Activated CD4-positive, alpha-beta T cell treated with anti-CD3 and anti-CD28 coated beads, Interleukin-2, amount 50 U/mL, for 4 hours (primary cell): ENCODE measurements at places on chromosomes 1 and 21.

DNA sequence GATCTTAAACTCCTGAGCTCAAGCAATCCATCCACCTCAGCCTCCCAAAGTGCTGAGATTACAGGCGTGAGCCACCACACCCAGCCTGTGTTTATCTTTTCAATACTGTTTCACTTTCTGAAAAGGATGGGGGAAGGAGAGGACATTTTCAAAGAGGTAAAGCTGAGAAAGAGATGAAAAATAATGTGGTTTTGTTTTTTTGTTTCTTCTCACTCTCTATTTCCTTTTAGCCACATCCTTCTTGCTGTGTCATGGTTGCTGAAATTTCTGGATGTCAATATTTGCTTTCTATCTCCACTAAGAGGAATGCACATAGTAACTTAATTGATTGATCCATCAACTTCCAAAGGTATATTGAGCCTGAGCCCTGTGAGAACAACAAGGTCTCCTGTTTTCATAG lies 6.4 kb upstream of the C1orf21 start:
- DNase-seq = no peak

DNA sequence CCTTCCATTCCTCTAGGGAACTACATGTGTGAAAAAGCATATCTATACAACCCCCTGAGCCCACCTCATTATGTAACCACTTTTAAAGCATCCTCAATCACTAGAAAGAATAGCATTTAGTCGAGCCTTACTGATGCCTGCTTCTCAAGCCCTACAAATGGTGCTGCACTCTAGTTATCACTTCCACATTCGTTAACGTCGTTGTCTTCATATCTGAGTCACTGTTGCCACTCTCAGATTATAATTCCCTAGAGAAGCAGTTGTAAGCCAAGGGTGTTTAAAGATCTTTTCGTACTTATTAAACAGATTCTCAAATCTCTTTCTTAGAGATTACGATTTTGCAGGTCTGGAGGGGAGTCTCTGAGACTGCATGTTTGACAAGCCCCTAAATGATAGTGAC lies 16.5 kb downstream of the ATP1B1 start:
- DNase-seq = no peak

DNA sequence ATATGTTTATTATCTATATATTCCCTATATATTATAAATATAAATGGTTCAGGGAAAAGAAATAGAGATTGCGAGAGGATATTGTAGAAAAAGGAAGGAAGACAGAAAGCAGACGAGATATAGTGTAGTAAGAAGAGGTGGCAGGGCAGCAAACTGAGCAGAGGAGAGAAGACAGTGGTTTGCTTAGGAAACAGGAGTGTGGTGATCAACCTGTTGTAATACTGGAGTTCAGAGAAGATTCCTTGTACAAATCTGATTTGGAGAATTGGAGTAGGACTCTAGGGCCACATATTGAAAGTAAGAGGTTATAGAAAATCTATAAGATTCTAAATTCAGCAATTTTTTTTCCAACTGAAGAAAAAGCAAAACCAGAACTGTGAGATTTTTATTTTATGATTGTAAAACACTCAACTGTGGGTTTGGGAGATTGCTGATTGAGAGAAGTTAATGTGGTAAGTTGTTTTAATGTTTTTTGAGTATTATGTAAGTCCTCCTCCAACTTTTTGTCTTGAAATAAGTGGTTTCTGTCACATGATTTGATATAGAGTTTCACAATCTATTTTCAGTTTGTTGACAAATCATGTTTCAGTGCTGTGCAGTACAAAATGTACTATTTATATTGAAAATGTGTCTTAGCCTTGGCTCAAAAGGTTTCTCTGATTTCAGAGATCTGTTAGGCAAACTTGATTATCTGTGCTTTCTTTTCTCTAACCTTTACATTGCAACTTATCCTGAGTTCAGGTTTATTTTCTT lies 9.6 kb upstream of the AMY2B start:
- no peak for DNase-seq

GRCh38 chr1:117967881-117968280 lies 38.3 kb downstream of the WDR3 start:
- DNase-seq = no peak

GRCh38 chr1:180213401-180214170 lies 16.5 kb upstream of the LHX4 start:
- no peak for DNase-seq

- no peak for DNase-seq
Observed at GRCh38 chr21:32868631-32869454, 97.3 kb upstream of the PAXBP1 start.

GRCh38 chr1:112806090-112806642 lies 91.0 kb upstream of the PPM1J start:
- no peak for DNase-seq

DNA sequence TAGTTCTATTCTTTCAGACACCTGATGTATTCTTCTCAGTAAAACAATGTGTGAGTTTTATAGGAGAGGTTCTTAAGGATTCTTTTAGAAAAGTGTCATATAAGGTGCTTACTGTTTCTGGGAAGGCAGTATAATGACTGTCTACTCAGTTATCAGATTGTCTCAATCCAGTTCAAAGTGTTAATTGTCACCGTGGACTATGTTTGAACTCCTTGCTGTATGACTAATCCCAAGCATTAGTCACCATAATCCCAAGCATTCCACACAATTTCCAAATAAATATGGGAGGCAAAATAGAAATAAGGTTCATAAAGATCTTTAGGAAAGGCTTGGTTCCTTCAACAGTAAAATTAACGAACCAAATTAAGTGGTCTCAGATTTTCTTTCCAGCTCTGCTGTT lies 342.1 kb upstream of the NR5A2 start:
- DNase-seq = no peak

- DNase-seq = no peak
Observed at GRCh38 chr1:15120251-15120945, 33.1 kb upstream of the TMEM51 start.

DNA sequence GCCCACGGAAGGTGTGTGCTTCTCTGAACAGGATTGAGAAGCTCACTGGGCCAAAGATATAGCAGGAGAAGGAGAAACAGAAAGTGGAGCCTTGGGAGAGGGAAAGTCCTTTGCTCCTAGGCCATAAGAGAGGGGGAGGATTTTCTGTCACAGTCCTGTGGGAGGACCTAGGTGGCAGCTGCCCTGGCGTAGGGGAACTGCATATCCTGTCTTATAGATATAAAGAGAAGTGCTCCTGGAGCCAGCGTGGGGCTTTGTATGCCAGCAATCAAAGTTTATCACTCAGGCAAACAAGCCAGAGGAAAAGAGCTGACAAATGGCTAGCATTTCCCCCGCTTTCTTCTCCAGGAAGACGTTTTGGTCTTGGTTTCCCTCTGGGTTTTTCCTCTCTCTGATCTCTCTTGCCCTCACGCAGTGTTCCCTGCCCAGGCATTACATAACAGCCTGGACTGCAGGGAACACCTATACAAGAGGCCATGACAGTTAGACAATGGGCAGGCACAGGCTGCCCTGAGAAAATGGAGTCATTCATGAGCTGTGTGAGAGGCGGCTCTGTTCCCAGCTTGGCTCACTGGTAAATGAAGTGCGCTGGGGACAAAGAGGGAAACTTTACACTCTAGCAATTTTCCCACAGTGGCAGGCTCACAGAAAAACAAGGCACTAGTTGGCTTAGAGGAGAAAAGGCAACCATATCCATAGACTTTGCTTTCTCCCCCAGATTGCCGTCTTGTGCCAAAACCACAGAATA lies 52.5 kb upstream of the ZNF648 start:
- DNase-seq = no peak

DNA sequence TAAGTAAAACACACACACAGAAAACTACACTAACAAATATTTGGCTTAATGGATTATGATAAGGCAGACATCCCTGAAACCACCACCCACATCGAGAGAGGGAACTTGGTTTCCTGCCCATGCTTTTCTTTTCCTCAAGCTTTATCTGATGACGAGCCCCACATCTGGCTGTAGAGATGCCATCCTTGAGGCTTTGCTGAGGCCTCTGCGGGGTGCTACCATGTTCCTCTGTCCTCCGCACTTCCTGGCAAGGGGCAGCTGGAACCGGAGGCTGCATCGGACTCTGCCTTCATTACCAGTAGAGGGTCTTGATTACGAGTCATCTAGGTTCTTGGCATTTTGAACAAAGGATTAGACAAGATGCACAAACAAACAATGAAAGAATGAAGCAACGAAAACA lies 21.7 kb upstream of the C1orf174 start:
- no peak for DNase-seq

DNA sequence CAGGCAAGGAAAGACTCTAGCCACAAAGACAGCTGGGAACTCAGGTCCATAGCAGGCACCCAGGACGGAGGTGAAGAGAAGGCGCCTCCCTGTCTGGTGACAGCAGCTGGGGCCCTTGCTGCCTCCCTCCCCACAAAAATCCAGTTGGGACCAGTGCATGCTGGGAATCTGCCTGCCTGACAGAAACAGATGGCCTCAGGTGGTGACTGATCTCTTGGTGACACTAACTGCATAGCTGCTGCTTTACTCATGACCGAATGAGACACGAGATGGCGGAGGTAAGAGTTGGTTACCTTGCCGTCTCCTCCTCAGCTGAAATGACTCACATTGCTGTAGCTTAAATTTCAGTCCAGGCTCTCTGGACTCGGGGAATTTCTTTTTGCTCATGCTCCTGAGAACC lies 130.3 kb downstream of the FGGY start:
- no peak for DNase-seq

- peak; percentile 20 for DNase-seq
Observed at GRCh38 chr21:33434770-33435360, 31.7 kb downstream of the IFNGR2 start.

GRCh38 chr1:65980237-65980636 lies 187.5 kb downstream of the PDE4B start:
- no peak for DNase-seq

- DNase-seq = no peak
Observed at GRCh38 chr1:117346206-117346928, 20.9 kb upstream of the MAN1A2 start.

GRCh38 chr1:165434281-165434680 lies 10.6 kb downstream of the RXRG start:
- DNase-seq = no peak
